CD8-positive, alpha-beta T cell (primary cell): ENCODE measurements at places on chromosomes 13 and 19.
A peak's percentile ranks its signal among the peaks of the same experiment; 100 is the strongest.

DNA sequence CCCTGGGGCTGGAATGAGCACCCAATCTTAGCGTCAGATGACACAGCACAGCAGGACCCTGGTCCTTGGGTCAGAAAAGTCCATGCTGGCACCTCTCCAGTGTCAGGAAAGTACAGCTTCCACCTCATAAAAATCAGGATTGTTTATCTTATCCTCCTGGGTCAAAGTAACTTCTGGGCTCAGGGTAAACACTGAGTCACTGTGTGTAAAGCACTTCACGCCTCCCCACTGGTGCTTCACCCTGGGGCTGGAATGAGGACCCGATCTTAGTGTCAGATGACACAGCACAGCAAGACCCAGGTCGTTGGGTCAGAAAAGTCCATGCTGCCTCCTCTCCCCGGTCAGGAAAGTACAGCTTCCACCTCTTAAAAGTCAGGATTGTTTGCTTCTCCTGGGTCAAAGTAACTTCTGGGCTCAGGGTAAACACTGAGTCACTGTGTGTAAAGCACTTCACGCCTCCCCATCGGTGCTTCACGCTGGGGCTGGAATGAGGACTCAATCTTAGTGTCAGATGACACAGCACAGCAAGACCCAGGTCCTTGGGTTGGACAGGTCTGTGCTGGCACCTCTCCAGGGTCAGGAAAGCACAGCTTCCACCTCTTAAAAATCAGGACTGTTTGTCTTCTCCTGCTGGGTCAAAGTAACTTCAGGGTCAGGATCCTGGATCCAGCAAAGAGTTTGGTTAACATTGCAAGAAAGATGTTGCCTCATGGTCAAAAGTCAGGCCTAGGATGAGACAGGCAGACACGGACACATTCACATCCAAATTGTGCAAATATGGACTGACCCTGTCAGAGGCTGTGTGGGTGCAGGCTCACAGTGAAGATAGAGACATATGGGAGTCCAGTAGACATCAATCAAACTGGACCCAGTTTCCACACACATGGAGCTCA, 39.2 kb upstream of the CYP2A7 start:
- no peak for DNase-seq

- DNase-seq, result no peak
These were observed 620.6 kb downstream of the GPC6 start for GRCh38 chr13:93847162-93847561.

- no peak for DNase-seq
These were observed 35.7 kb upstream of the ARHGEF7 start for GRCh38 chr13:111079375-111079774.

DNA sequence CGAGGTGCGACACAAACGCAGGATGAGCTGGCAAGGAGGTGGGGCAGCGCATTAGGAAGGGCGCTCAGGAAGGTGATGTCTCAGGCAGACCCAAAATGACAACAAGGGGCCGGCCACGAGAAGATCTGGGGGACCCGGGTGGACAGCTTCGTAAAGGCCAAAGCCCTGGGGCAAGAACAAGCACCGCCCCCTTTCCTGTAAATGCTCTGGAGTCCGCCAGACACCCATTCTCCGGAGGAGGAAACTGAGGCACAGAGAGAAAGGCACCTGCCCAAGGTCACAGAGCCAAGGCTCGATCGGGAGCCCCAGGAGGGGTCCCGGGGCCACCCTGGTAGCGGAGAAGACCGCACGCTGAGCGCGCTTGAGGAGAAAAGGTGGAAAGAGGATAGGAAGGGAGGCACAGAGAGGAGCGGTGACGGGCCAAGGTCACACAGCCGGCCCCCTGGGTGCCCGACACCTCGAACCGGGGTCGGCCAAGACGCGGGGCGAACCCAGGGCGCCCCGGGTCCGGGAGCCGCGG, 571 bp downstream of the SAFB2 start:
- DNase-seq, result no peak

DNA sequence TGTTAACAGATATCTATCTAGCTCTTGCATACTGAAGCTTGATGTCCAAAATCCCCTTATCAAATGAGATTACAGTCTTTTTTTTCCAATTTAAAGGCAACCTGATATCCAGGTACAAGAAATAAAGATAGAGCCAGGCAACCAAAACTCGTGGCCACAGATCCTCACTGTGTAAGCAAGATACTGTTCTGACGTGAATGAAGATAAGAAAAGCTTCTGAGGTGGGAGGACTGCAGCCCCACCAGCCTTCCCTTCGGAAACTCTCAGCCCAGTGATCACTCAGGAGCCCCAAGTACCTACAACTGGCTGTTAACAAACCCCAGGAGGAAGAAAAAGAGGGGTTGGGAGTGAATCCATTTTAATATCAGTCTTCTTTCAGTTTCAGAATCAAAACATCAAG, 191.6 kb downstream of the EFNB2 start:
- no peak for DNase-seq

DNA sequence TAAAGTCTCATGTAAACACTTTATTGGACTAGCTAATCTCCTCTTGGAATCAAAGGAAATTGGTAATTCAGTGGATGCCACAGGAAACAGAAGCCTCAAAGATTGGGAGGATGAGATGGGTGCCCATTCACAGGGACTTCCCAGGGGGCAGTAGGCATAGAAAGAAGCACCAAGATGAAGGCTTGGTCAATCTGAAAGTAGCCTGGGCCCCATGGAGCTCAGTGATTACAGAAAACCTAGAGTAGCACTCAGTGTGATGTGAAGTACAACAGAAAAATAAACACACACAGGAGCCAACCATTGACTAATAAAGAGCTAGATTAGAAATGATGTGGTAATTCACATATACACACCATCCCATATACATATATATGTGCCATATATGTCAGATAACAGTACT, 560.6 kb downstream of the TBC1D4 start:
- no peak for DNase-seq

- DNase-seq, result no peak
These were observed 83.9 kb downstream of the ING1 start for GRCh38 chr13:110797230-110797877.

- DNase-seq, result peak; percentile 6
These were observed 1075.2 kb downstream of the PCDH9 start for GRCh38 chr13:66154976-66155375.

DNA sequence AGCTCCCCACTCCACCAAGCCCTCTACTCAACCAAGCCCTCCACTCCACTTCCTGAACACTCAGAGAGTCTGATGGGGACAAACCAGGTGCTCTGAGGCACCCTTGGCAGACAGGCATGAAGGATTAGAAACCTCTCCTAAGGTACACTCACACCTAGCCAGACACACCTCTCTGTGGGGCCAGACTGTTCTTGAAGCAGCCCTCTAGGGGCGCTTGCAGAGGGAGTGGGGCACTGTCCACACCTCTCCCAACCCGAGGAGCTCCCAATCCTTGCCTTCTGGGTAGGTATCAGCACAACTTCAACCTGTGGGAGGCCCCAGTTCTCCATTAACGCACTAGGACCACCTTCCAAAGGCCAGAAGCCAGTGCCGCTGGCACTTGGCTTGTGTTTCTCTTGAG, 108.7 kb upstream of the VSTM2B start:
- no peak for DNase-seq

- no peak for DNase-seq
These were observed 228.6 kb downstream of the LMO7 start for GRCh38 chr13:75864718-75865117.

GRCh38 chr19:48915757-48916156, 15.6 kb downstream of the NUCB1 start:
- DNase-seq, result no peak

DNA sequence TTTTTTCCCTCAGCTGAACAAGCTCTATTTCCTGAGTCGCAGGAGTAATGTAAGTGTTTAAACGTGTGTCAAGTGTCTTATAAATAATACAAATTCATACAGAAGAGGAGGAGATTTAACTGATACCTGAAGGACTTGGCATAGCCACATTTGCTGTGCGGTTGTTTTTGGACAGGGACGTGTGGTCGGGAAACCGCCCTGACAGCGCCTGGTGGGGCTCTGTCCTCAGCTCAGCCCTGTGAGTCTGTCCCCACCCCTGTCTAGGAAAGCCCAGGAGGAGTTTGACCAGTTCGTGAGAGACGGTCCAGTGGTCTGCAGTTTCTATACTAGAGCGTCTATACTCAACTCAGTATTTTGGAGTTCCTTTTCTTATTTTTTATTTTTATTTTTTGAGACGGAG, 16.7 kb downstream of the ZIC2 start:
- DNase-seq, result no peak

GRCh38 chr19:24074720-24075454, 12.1 kb upstream of the ZNF254 start:
- peak; percentile 11 for DNase-seq

GRCh38 chr19:19274146-19274545, 1.0 kb upstream of the TM6SF2 start:
- DNase-seq, result no peak

- no peak for DNase-seq
These were observed 83.7 kb upstream of the OBI1 start for GRCh38 chr13:78742659-78743058.

DNA sequence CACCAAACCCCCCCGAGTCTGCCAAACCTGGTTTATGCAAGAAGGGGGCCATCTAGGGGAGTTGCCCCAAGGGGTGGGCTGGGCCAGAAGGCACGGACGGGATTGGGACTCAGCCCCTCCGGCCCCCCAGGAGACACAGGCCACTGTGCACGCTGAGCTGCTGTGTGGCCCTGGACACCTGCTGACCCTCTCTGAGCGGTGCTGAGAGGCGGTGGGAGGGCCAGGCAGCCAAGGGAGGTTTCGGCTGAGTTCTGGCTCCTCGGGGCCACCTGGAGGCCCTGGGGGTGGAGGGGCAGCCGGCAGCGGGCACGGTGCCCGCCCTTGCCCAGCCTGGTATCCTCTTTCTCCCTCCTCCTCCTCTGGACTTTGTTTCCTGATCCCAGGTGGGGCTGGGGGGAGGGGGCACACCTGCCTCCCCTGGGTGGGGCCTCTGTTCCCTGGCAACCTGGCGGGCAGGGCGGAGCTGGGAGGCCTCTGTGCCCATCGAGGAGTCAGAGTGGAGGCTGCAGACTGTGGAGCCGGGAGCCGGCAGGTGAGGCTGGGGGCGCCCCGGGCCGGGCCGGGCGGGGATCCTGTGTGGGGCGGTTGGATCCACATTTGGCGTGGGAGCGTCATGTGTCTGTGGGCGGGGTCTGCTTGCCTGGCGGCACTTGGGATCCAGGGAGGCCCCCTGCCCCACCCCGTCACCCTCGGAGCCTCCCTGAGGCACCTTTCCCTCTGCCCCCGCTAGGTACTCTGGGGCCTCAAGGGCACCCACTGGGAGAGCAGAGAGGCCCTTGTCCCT, at the start of gene MISP:
TSS of gene MISP (plus strand) at position 473 of the 784 bp plus-strand sequence. CDS start 5,835 bp downstream, outside the sequence.
- no peak for DNase-seq

- no peak for DNase-seq
These were observed 3.8 kb downstream of the GADD45GIP1 start for GRCh38 chr19:12953138-12953798.

DNA sequence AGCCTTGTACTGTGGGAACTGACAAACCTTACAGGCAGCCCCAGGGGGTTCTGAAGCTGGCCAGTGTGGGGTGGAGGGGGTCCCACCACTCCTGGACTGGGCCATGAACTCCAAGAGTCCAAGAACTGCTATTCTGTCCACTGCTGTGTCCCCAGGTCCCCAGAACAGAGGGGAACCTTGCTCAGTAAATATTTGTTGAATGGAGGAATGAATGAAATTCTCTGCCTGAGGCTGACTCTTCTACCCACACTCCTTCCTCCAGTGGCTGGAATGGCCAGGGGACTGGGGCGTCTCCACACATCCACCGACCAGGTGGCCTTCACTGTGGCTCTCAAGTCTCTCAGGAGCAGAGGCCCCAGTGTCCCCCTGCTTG, 11.6 kb downstream of the WIZ start:
- DNase-seq, result no peak

- no peak for DNase-seq
These were observed 16.0 kb downstream of the POU4F1 start for GRCh38 chr13:78587395-78587794.

GRCh38 chr13:65679240-65679639, 1550.9 kb downstream of the PCDH9 start:
- DNase-seq, result no peak

DNA sequence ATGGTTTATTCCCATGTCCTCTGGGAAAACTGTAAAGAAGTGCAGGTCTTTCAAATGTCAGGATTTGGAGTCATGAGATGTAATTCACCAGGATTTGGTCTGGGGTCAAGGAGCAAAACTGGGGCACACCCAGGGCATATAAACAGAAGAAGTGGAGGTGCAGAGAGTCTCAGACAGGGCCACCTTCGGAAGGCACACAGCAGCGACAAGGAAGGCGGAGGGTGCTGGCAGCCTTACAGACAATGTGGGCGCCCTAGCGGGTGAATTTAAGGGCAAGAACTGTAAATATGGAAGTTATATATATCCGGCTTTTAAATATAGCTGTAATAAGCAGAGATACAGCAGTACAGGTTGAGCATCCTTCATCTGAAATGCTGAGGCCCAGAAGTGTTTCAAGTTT, 31.2 kb downstream of the DHRS12 start:
- no peak for DNase-seq

DNA sequence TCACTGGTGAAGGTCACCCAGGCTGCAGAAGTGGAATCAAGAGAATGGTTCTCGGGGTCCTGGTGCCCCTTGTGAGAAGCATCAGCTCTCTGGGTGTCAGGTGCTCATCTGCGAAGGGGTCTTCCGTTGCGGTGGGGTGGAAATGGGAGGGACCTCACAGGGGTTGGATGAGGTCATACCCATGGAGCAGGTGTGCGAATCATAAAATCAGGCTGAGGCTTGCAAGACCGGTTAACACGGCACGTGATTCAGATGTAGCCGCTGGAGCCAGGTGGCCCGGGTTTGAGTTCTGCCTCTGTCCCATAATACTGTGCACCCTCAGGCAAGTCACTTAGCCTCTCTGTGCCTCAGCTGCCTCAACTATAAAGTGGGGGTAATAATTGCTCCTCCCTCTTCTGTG, 3.9 kb upstream of the KLK15 start:
- no peak for DNase-seq

DNA sequence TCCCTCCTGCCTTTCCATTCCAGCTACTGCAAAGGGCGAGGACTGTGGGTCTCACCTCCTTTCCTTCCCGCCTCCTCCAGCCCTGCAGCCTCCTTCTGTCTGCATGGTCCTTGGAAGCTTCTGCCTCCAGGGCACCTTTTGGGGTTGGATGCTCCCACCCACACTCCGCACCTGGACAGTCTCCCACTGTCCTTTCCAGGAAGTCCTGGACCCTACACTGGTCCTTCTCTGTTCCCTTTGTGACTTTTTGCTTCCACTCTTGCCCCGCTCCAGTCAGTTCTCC, 130.8 kb downstream of the USP12 start:
- DNase-seq, result no peak

GRCh38 chr13:42926555-42926954, 65.5 kb downstream of the EPSTI1 start:
- no peak for DNase-seq

GRCh38 chr19:7652061-7652641, 15.2 kb downstream of the STXBP2 start:
- DNase-seq, result peak; percentile 86

DNA sequence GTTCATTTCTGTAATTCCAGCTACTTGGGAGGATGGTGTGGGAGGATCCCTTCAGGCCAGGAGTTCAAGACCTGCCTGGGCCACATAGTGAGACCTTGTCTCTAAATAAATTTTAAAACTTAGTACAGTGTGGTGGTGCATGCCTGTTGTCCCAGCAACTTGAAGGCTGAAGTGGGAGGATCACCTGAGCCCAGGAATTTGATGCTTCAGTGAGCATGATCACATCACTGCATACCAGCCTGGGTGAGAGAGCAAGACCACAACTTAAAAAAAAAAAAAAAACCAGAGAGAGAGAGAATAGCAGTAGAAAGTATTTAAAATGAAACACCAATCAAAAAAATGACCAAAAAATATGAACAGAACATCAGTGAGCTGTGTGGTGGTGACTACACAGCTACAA, 7.1 kb upstream of the ZNF823 start:
- no peak for DNase-seq
